ENCODE measurements at places on chromosomes 16 and 17.

GRCh38 chr17:74865504-74866197 is 6.0 kb upstream of the GRIN2C start:
- DNase-seq = no peak

DNA sequence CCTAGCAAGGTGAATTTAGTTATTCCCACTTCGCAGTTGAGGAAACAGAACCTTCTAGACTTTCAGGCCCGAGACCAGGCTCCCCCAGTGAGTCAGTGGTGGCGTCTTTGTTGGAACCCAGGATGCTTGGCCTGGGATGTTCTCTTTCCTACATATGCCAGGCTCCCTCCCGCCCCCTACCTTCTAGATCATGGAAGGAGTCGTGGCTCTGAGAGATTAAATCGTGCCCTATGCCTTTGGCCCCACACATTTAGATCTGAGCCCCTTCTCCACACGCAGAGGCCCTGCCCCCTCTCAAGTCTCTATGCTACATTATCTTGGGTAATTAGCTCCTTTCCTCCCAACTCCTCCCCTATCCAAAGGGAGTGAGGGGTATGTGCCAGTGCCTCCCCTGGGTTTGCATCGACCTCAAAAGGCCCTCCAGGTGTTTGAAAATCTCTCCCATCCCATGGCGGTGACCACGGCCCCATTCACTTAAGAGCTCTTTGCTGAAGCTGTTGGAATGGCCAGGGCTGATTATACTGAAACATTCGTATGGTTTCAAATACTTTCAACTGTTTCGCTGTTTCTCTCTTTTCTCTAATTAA is 3.0 kb downstream of the NGFR start:
- DNase-seq = no peak

- no peak for DNase-seq
These were observed 42.1 kb downstream of the CHCT1 start for GRCh38 chr17:60464343-60464742.

GRCh38 chr17:9116861-9117568 is 95.7 kb downstream of the NTN1 start:
- no peak for DNase-seq

- no peak for DNase-seq
These were observed 20.5 kb downstream of the USP7 start for GRCh38 chr16:8943001-8943763.

DNA sequence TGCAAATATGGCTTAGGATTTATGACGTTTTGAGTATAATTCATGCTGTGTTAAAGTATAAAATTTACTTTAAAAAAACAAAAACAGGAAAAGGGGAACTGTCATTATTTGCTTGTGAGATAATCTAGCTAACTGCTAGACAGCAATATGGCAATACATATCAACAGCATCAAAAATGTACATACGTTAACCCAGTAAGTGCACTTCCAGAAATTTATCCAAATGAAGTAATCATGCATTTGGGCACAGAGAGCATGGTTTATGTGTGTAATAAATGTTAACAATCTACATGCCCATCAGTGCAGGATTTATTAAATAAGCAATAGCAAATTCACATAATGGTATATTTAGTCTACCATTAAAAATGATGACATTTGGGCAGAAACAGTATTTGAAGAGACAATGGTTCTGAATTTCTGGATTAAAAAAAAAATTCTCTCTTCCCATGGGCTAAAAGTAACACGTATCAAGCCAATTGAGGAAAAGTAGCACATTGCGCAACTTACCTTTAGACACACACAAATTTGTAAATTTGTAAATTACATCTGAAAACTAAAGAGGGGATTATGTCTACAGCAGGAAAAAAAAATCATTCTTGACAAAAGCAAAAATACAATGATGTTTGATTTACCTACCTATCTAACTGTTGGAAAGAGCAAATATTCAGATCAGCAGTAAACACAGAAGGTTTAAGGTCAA is 80.2 kb downstream of the CACNG1 start:
- no peak for DNase-seq

DNA sequence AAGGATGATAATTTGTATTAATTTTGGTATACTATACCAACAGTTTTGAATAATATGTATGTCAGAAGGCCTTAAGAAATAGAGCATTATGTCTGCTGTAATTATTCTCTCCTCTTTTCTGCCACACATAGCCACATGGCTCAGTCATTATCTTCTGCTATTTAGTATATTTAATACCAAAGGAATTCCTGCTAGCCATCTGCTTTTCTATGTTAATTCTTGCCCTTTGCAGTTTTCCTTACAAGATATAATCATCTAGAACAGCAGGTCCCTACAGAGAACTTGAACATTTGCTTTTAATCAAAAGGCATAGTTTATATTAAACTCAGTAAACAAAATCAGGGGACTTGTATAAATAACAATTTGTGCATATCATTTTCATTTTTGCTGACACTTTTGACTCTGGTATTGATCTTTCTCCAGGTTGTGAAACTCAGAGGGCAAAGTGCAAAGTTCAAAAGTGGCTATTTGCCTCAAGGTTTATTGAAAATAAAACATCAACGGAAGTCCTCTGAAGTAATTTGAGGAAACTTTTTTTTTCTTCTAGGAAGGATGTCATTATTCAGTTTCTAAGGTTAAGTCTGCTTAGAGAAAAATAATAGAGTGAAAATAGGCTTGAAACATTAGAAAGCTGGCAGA is 702.0 kb downstream of the KCNJ2 start:
- no peak for DNase-seq

GRCh38 chr17:55275894-55276804 is 11.4 kb downstream of the HLF start:
- DNase-seq = no peak

GRCh38 chr16:26524281-26524680 is 542.4 kb upstream of the C16orf82 start:
- no peak for DNase-seq

GRCh38 chr16:53899431-53899830 is 195.5 kb downstream of the FTO start:
- no peak for DNase-seq

DNA sequence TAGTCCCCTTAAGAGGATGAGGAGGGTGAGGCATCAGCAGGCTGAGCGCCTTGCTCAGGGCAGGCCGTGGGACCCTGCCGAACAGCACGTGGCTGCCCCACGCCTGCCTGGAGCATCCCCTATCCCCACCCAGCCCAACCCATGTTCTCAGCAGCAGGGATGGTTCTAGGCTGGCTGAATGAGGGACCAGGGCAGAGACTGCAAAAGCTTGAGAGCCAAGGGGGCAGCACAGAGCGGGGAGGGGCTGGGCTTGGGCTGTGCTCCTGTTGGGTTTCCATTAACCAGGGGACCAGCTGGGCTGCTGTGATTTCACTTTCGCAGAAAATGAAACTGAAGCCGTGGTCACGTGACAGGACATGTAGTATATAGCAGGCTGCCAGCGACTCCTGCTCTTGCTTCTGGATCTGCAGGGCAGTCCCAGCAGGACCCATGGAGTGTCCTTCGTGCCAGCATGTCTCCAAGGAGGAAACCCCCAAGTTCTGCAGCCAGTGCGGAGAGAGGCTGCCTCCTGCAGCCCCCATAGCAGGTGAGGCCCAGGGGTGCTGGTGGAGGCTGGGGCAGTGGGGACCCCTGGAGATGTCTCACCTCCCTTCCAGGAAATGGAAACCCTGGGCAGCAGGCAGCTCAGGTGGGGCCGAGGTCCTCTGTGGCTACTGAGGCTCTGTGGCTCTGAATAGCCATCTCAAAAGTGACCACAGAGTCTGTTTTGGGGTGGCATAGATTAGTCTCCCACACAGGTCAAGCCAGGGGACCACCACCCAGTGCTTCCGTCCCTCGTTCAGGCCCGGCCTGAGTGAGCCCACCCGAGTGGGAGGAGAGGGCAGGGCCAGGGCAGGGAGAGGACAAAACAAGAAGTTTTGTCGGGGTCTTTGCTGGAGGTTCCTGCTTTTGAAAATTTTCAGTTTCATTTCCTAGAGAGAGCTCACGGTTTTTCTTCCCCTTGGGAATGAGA is 2.9 kb downstream of the RNF213 start:
- DNase-seq = peak; percentile 27

GRCh38 chr16:20409398-20410120 is at the start of gene ACSM5:
TSS of gene ACSM5 (plus strand) at chr16:20409534. CDS start at chr16:20411485, 1,951 bp downstream.
- DNase-seq = peak; percentile 67

GRCh38 chr17:37826497-37827430 is 81.9 kb upstream of the HNF1B start:
- DNase-seq = no peak

DNA sequence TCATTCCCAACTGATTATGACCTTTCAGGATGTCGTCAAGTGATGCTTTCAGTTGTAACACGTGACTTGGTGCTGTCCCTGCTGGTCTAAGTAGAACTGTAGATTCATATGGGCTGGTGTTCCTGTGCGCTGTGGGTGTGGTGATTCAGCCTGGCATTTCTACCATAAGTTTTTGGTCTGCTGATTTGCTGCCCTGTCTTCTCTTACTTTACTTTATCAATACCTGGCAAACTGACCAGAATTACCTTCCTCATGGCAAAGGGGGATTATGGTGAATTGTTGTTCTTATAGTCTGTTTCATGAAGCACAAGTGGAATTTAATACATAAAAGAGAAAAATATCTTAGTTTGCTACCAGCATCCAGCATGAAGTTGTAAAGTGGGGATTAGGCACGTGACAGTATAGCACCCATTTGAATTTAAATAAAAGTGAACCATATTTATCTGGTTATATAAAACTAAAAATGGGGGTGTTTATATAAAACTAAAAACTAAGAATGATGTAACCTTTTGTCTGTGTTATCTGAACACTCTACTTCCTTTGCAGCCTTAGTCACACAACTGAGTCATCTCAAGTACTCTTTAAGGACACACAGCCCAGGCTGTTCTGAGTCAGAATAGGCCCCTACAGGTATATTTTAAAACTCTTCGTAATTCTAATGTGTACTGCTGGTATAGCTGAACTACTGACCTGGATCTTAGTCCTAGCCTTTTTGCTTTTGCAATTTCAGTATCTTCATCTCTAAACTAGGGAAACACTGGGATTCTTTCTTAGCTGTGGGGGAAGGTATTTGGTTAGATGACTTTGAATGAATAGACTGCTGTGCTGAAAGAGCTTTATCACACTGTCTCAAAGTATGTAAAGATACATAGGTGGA is 28.3 kb downstream of the TTC19 start:
- DNase-seq = no peak

DNA sequence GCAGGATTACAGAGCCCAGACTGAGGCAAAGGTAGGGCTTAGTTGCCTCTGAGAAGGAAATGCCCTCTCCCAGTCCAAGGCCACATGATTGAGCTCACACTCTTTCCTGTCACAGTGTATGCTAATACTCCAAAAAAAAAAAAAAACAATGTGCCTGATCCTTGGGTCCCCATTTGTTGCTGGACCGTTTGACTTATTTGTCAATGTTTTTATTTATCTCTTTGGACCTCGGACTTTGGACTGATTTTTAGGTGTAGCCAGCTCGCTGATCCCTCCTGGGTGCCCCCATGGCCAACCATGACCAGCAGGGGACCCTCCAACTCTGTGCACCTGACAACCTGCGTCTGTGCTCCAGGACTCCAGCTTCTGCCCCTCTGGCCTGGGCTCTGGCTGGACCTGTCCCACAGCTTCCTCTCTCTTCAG is 622 bp upstream of the CCL16 start:
- no peak for DNase-seq

DNA sequence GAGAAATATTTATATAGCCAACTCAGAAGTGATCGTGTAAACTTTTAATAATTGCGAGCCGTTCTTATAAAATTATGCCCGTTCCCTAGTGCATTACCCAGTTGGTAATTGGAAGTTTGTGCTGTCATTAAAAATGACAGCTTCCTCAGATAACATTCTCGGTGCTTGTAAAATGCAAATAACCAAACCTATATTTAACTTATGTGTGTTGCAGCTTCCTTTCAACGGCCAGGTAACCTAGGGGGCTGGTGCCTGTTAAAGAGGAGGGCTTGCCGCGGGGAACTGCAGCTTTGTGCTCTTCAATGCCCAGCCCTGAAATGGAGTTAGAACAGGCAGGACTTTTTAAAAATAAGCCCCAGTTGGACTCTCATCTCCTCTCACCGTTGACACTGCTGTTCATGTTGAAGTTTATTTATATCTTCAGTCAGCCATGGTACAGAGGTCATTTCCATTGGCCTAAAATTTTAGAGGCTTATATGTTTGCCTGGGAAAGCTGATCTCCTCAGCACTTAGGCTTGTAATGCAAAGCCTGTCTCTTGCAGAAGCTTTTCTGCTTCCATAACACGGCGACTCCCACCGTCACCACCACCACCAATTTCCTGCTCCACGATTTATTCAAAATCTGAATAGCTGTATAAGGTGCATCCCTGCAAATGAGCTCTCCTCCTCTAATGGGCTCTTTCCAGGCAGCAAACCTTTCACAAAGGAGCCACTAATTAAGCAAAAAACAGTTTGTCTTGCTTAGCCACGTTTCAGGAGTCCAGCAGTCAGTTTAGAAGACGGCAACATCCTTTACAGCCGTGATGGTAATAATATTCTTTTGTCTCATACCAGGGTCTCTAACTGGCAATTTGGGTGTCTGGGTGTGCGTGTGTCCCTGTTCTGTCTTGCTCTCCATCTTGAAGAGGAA is 74.7 kb downstream of the RPA1 start:
- no peak for DNase-seq

GRCh38 chr17:28944862-28945741 is 6.2 kb downstream of the PHF12 start:
- no peak for DNase-seq

DNA sequence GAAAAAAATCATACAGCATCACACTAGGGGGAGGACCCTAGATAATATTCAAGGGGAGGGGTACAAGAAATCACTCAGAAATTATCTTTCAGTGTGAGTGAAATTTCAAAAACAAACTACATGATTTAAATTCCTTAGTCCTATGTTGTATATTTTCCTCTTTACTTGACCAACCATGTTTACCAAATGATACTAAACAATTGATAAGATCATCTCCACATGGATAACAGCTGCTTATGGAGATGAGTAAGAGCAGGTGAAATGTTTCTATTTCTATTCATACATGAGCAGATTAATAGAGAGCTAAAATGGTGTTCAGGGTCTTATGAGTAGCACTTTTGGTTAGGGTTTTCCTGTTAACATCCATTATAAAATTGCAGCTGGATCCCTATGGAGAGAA is 7.3 kb upstream of the VAT1L start:
- DNase-seq = no peak

DNA sequence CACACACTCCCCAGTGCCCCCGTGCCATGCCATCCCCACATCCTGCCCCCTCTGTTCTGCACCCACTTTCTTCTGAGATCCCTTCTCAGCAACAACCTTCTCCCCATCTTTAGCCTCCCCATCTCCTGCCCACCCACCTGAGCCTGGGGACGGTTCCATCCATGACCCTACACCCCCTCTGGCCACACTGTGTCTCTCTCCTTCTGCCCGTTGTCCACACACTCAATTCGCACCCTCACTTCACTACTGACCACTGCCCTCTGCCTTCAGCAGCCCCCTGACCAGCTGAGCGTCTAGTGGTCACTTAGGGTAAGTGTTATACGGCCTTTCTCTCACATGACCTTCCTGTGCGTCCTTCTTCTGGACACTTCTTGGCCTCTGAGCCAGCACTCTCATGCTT is 6.1 kb downstream of the ARHGAP27 start:
- no peak for DNase-seq
